Activated naive CD8-positive, alpha-beta T cell treated with anti-CD3 and anti-CD28 coated beads for 36 hours (primary cell): ENCODE measurements at places on chromosomes 16 and 17. TPM values are rescaled to one million over a fixed set of nuclear protein-coding genes. Genes with fewer than 3 reads are reported as not detected.

GRCh38 chr17:32631341-32632096 is 144.7 kb downstream of the CDK5R1 start:
- no peak for DNase-seq

GRCh38 chr16:7541026-7541425 is 208.4 kb downstream of the RBFOX1 start:
- no peak for DNase-seq

DNA sequence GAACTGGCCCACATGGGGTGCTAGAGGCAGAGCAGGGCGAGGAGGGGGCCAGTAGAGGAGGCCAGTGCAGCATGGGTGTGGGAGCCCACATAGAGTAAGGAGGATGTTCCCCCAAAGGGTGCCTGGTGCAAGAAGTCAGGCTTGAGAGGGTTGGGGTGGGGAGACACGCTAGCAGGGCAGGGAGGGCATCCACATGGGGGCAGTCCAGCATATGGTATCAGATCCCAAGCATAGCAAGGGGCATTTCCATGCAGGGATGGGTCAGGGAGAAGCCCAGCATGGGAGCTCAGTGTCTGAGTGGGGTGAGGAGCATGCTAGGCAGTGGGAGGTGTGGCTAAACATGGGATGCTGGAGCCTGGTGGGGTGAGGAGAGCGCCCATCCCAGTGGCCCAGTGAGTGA is 213.7 kb downstream of the COPRS start:
- DNase-seq = no peak

DNA sequence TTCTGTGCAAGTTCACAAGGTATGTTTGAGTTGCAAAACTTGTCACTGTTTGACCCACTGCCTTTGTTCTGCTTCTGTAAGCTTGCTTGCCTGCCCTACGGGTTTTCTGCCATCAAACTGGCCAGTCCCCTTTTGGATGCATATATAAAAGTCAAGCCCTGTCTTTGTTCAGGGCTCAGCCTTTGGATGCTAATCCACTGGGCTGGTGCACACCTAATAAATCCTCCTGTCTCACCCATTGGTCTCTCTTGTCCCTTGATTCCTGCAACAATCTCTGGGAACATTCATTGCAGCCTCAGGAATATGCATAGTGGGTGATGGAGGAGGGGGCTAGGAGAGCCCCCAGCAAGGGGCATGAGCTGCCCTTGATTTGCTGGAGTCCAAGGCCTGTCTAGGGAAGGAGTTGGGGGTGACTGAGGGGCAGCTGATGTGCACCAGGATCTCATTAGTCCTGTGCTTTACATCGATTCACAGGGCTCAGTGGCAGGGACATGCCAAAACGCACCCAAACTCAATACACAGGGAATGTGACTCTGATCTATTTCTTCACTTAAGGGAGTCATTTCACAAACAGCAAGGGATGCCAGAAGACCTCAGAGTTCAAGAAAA is 225.4 kb upstream of the NLRP1 start:
- no peak for DNase-seq

- DNase-seq = peak; percentile 87
These were observed 959 bp upstream of the ANKRD13B start for GRCh38 chr17:29591737-29592608.

Gene CCL17
- total RNA-seq = not detected

DNA sequence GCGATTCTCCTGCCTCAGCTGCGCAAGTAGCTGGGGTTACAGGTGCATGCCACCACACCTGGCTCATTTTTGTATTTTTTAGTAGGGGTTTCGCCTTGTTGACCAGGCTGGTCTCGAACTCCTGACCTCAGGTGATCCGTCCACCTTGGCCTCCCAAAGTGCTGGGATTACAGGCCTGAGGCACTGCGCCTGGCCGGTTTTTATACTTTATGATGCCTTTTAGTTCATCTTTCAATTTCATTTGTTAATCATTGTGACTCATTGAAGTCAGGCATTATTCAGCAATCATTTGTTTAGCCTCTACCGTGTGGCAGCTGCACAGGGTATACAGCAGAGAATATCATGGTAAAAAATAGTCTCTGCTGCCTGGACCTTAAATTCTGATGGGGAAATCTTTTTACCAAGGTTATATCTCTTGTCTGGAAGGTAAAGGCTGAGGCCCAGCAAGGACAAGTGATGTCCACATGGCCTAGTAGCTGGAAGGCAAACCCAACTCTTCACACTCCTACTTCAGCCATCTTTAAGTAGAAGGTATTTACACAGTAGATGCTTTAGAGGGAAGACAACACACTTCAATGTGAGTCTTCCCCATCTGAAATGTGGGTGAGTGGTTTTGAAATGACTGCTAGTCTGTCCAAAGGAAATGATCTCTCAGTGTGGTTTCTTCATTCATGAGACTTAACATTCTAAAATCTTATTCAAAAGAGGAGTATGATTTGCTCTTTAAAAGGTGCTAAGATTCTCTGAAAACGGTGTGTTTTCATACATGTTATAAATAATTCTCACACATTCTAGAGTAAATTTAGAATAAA is 2.4 kb downstream of the PRPSAP2 start:
- no peak for DNase-seq

DNA sequence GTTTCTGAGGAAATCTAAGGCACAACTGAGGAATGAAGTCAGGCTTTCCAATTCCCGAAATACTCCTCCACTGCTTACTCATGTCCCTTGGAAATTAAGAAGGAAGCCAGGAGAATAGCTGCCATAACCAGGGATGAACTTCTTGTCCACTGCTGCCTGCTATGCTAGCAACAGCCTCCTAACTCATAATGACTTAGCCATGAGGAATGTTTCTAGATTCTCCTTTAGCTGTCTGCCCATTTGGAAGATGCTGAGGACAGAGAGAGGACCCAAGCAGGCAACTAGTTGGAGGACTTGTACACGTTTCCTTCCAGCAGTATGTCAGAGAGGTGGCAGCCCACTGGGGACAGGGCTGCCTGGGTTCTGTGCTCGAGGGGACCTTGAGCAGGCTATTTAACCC is 939 bp upstream of the CCL2 start:
- DNase-seq = no peak

DNA sequence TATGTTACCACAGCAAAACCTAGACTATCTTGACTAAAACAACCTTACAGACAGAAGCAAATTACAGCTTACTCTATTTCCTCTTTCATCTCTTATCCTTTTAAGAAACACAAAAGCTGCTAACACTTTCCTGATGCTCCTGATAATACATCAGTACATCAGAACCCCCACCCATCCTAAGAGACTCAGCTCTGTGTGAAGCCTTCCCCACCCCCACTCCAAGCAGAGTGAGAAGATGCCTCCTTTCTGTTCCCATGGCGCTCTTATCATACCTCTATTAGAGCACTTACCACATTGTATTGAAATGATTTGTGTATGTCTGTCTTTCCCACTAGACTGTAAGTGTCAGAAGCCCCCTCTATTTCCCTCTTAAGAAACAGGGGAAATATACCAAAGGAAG is 42.4 kb upstream of the HS3ST2 start:
- no peak for DNase-seq
